ENCODE measurements at places on chromosomes 7 and 10.

- DNase-seq, result no peak
Observed at GRCh38 chr10:11789306-11789705, 33.9 kb upstream of the PROSER2 start.

DNA sequence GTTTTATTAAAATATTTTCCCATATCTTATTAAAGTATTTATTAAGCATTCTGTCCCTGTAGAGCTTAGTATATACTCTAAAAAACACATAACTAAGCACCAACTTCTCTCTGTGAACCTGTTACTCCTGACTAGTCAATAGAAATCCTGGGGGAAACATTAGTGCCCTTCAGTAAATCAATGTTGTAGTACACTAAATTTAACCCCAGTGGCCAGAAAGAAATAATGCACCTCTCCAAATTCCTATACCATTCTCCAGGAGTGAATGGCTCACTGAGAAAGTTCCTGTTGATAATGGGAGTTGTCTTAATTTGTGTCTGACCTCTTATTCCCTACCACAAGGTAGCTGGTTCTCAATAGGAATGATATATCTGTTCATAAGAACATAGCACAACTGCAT is 188.2 kb downstream of the SEMA3D start:
- DNase-seq, result peak; percentile 21

- DNase-seq, result no peak
Observed at GRCh38 chr7:41881331-41882130, 178.6 kb upstream of the INHBA start.

GRCh38 chr10:44575601-44576380 is 190.9 kb upstream of the CXCL12 start:
- DNase-seq, result no peak
